ENCODE measurements at places on chromosomes 11 and 22.

DNA sequence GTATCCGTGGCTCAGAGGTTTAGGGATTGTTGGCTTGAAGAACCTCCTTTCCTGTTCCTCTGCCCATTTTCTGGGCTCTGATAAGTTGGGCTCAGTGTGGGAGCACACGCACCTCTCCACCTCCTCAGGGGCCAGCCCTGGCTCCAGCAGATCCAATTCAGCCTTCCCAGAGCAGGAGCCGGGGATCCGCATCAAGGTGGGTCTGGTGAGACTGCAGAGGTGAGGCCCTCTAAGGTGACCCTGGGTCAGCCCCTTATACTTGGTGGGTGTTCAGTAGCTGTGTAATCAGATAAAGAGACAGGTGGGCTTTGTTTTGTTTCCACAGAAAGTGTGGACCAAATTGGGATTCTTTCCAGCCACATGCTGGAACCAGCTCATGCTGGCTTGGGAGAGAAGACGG lies 1466.0 kb downstream of the TBC1D22A start:
- DNase-seq = no peak

- no peak for DNase-seq
Measured at GRCh38 chr11:10660323-10660722, 33.2 kb downstream of the IRAG1 start.

GRCh38 chr11:68357568-68357967 lies 45.2 kb downstream of the LRP5 start:
- DNase-seq = no peak

GRCh38 chr22:29654882-29655281 lies 51.4 kb downstream of the NF2 start:
- no peak for DNase-seq

DNA sequence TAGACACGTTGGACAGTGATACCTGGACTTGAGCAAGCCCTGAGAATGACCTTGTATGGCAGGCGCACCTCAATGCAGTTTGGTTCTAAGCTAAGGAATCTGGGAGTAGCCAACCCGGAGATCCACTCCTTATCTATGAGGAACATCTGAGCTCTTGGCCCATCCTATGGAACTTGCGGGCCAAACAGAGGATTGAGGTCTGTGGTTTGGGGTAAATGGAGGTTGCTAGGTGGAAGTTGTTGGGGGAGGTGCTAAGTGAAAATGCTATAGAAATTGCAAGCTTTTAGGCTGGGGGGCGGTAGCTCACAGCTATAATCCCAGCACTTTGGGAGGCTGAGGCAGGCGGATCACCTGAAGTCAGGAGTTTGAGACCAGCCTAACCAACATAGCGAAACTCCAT lies 8.9 kb downstream of the GDPD5 start:
- no peak for DNase-seq

- DNase-seq = no peak
Measured at GRCh38 chr11:112719736-112720525, 241.3 kb upstream of the NCAM1 start.

DNA sequence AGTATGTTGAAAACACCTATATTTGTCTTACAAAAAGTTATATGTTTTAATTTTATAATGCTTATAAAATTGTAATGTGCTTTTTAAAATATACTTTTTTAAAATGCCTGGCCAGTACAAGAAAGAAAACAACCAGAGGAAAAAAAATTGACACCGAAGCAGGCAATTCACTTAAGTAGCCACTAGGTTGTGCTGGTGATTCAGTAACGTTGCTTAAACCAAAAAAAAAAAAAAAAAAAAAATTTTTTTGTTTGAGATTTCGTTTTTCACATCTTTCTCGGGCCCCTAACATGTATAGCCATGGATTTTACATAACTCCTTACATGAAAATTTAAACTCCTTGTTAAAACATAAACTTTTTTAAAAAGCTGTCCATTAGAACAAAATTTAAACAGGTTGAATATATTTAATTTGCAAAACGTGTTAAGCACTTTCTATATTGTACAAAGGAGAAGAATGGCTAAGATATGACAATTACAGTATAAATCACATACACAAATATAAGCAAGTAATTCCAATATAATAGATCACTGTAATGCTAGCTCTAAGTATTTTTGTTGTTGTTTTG lies 9.2 kb downstream of the OR8B4 start:
- DNase-seq = no peak

DNA sequence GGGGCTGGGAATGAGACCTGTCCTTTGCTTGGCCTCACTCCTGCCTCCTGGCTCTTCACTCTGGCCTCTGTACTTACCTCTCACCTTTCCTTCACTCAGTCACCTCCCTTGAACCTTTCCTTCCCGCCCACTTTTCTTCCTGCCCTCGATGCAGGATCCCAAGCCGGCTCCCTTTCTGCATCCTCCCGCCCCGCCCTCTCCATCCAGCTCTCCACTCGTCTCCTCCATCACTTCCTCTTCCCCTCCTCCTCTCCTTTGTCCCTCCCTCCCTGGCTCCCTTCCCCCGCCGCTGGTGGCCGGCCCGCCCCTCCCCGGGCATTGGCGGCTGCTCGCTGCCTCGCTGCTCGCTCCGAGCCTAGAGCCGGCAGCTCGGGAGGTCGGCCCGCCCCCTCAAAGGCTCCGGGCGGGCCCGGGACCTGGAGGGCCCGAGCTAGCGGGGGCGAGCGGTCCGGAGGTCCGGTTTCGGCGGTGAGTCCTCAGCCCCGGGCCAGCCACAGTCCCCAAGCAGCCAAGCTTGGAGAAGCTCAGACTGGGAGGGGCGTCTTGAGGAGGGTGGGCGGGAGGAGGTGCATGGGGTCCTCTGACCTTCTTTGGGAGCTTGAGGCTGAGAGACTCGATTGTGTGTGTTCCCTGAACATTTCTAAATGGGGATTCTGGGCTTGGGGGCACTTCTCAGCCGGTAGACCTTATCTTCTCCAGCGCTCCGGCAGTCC lies 13.8 kb downstream of the PHLDB1 start:
- DNase-seq = peak; percentile 29

GRCh38 chr11:83694191-83694910 lies 408.2 kb upstream of the CCDC90B start:
- no peak for DNase-seq

- DNase-seq = no peak
Measured at GRCh38 chr11:79342236-79342635, 98.6 kb downstream of the TENM4 start.

- no peak for DNase-seq
Measured at GRCh38 chr11:117064275-117064674, 34.0 kb downstream of the SIK3 start.

DNA sequence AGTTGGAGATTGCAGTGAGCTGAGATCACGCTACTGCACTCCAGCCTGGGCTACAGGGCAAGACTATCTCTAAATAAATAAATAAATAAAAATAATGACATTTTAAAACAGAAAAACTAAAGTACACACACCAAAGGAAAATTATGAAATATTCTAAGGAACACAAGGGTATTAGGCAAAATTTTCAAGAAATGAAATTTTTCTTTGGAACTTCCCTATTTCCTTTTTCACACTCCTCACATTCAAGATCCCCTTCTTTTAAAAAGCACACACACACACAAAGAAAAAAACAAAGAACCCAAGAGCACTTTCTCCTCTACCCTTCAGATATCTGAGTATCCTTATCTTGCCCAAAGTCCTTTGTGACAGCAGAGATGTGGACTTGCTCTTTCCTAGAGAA lies 92.8 kb downstream of the CCDC73 start:
- DNase-seq = no peak

DNA sequence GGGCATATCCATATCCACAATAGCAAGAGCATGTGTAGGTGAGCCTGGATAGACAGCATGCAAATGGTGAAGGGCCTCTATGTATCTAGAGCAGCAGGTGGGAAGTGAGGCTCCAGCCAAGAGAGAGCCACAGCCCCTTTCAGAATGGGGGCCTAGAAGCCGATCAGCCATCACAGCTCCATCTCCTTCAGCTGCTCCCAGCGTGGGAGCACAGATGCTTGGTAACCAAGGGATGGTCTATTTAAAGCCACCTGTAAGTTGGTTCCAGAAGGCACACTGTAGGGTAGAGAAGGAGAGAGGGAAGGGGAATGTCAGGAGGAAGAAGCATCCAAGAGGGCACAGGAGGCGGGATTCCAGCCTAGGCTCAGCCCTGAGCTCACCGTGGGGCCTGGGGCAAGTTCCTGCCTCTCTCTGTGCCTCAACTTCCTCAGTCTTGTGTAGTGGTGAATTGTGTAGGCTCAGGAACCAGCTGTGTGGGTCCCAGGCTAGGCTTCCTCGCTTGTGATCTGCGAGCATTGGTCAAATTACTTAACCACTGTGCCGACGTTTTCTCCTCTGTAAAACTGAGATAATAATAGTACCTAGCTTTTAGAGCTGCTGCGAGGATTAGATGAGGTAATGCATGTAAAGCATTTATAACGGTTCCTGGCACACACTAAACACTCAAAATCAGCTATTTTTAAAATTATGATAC lies 122.9 kb upstream of the NAV2 start:
- DNase-seq = no peak

- no peak for DNase-seq
Measured at GRCh38 chr22:21052715-21053459, 7.1 kb downstream of the LRRC74B start.

GRCh38 chr22:47033648-47034000 lies 271.2 kb downstream of the TBC1D22A start:
- no peak for DNase-seq

DNA sequence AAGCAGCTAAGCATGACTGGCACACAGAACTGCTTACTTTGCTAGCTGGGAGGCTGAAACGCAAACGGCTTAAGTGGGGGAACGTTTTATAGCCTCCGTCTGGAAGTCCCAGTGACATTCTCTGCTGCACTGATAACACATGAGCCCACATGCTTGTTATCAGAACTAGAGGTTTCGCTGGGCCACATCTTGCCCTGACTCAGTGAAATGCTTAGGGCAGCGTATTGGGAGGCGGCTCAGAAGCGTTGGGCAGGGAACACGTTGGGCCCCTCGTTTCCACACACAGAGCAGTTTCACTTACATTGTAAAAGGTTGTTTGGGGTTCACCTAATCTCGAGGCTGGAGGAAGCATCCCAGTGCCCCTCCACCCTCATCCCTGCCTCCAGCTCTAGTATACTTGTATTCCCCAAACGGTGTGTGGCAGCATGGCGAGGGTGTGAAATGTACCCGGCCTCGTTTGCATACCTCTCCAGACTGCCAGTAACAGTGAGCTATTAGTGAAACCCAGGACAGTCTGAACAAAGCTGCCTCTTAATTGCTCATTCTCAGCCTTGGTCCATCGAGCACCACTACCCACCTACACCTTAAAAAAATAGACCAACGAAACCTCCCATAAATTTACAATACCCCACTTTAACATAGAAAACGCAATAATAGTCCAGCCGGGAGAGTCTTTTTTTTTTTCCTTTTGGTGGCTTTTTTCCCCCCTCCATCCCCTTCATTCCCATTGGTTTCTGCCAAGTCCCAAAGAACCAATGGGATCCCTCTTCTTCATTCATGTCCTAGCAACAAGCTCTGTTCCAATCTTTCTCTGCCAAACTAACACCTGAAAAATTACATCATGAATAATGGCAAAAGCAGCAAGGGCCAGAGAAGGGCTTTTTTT lies 218.8 kb upstream of the SORL1-AS1 start:
- DNase-seq = peak; percentile 95

DNA sequence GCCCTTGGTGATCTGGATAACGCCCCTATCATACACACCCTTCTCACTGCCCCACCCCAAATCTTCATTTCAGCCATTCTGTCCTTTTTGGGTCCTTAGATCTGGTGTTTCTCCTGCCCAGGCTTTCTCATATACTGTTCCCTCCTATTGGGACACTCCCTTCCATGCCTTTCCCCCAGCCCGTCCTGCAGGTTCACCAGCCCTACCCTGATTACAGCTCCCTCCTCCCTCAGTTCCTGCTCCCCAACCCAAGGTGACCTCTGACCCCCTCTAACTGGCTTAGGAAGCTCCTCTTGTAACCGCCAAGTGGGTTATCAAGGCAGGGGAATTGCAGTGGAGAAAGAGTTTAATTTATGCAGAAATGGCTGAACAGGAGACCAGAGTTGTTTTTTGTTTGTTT lies 13.0 kb downstream of the MTFP1 start:
- no peak for DNase-seq

DNA sequence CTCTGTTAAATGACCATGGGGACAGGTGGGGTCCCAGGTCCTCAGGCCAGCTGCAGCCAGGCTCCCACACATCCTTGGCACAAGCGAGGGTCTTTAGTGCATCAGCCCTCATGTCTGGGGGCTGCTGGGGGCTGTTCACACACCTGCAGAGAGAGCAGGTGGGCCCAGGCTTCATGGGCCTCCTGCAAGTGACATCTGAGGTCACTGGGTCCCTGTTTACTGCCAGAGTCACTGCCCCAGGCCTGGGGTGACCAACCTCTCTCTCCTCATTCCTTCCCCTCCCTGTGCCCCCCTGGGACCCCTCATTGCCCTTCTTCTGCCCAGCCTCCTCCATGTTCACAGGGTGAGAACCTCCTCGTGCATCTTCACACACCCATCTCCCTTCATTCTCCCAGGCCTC lies 92.4 kb downstream of the RTL6 start:
- DNase-seq = no peak

DNA sequence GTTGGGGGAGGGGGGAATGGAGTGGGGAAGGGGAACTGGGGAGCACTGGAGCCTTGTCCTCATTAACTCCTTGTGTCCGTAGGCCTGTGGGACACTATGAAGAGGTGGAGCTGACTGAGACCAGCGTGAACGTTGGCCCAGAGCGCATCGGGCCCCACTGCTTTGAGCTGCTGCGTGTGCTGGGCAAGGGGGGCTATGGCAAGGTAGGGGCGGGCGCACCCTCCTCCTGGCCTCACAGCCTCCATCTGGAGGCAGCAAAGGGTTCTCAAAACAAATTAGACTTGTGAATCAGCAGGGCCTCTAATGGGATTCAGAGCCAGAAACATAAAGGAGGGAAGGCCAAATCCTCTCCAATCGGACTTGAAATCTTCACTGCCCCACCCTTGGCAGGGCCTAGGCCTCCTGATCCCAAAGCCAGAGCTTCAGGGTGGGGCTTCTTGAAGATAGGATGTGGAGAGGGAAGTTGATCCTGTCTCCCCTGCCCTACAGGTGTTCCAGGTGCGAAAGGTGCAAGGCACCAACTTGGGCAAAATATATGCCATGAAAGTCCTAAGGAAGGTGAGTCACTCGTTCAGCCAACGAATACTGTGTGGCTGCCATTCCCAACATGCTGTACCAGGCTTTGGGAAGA lies 859 bp downstream of the RPS6KB2 start:
- DNase-seq = no peak

- no peak for DNase-seq
Measured at GRCh38 chr22:34334893-34335292, 414.6 kb upstream of the LARGE1 start.

GRCh38 chr11:100575860-100576717 lies 111.0 kb upstream of the ARHGAP42 start:
- no peak for DNase-seq

- no peak for DNase-seq
Measured at GRCh38 chr11:67298786-67299185, 4.5 kb upstream of the SSH3 start.

- no peak for DNase-seq
Measured at GRCh38 chr11:76714493-76714892, 43.9 kb upstream of the LRRC32 start.

DNA sequence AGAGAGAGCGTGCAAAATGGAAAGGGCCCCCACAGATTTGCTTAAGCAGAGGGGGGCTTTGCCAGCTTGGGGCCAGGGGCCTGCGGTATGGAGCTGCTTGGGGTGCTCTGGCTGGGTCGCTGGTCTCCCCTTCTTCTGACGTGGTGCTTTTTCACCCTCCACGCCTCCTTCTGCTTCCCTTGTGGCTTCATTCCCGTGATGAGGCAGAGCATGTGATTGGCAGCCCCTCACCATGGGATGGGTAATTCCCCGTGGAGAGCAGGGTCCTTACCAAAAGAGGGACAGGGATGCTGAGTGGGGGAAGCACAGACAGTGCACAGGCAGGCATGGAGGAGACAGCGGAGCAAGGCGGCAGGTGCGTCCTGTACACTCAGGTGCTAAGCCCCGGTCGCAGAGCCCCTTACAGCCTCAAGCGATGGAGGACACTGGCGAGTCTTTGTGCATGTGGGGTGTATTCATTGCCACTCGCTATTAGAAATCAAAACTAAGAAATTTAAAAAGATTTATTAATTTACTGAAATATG lies 19.9 kb upstream of the GRAMD4 start:
- no peak for DNase-seq
